CD4-positive, alpha-beta T cell treated with Interleukin-1 beta for 1 hour (primary cell): ENCODE measurements at places on chromosomes 1 and 21.

GRCh38 chr21:37711836-37712568 is 204.3 kb downstream of the KCNJ6 start:
- peak; percentile 12 for DNase-seq

GRCh38 chr21:38293113-38293512 is 36.3 kb downstream of the KCNJ15 start:
- no peak for DNase-seq

GRCh38 chr1:99577313-99577712 is 68.6 kb upstream of the PALMD start:
- DNase-seq, result no peak

- no peak for DNase-seq
These were observed 122.7 kb upstream of the FAM78B start for GRCh38 chr1:166289309-166290050.

DNA sequence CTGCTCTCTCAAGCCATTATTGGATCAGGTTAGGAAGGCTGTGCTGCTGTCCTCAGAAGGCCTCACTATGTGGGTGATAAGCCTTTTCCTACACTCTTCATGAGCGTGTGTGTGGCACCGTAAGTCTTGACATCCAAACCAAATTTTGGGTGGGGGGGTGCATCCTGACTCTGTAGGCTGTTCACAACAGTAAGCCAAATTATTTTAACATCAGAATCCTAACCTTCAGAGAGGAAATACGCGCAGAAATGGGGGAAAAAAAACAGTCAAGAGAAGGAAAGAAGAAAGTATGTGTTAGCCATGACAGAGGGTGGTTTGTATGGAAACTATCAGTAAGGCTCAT is 21.0 kb downstream of the STPG1 start:
- no peak for DNase-seq

DNA sequence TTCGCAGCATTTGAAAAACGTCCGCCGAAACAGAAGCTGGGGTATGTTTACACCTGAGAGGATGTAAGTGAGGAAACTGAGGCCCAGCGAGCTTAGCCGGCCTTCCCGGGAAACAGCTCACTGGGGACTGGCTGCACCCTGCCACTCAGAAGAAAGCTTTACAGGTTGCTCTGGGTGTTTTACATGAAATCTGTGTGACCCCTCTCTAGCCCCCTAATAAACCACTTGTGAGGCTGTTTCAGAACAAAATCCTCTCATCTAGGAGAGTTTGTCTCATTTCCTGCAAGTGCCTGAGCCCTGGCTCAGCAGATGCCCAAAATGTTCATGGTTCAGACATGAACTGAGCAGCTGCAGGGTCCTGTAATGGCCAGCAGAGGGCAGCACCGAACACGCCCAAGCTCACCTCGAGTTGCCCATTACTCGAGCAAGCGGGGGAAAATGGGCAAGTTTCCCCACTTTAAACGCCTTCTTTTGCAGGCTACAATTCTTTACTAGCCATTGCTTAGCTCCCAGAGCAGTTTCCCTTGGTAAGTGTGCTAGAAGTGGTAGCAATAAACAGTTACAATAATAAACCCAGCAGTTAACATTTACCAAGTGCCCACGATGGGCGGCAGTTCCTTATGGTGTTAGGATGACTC is 76.4 kb downstream of the FHAD1 start:
- DNase-seq, result peak; percentile 75

GRCh38 chr1:234731569-234732085 is 121.6 kb upstream of the IRF2BP2 start:
- DNase-seq, result peak; percentile 46
